ENCODE measurements at places on chromosomes 11 and 22.

DNA sequence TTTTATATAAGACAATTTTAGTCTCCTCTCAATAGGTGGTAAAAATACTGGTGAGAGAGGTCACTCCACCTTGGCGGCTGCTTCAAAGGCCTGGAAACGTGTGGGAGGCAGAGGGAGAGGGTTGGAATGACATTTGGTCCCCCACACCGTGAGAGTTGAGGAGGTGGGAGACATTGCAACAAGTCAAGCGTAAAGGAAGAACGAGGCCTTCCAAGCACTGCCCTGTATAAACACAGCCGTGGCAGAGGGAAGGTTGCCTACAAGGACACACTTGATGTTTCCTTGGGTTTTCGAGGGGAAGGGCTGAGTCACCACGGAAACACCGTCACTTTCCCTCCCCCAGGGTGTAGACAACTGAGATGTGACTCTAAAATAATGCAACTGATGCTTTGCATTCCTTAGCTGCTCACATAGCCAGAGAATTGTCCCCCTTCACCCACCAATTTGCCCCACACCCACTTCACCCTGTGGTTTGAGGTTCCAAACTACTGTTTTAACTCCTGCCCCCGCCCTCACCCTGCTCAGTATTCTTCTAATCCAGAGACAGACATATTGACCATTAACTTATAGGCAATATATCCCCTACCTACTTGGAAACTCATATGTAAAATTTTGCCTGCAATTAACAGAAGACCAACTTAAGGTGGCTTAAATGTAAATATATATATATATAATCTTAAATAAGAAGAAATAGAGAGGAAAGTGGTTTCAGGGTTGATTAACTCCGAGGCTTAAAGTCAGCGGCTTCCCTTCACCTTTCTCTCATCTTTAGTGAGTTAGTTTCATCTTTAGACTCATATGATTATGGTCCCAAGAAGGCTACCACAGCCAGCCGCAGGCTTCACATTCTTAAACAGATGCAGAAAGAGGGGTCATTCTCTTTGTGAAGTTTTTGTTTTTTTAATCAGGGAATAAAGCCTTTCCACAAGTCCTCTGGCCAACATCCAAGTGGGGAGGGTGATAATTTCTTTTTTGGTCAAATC, 54.1 kb upstream of the BDNF start:
- DNase-seq: no peak

GRCh38 chr11:96037405-96037949, 113.6 kb upstream of the MTMR2 start:
- no peak for DNase-seq

DNA sequence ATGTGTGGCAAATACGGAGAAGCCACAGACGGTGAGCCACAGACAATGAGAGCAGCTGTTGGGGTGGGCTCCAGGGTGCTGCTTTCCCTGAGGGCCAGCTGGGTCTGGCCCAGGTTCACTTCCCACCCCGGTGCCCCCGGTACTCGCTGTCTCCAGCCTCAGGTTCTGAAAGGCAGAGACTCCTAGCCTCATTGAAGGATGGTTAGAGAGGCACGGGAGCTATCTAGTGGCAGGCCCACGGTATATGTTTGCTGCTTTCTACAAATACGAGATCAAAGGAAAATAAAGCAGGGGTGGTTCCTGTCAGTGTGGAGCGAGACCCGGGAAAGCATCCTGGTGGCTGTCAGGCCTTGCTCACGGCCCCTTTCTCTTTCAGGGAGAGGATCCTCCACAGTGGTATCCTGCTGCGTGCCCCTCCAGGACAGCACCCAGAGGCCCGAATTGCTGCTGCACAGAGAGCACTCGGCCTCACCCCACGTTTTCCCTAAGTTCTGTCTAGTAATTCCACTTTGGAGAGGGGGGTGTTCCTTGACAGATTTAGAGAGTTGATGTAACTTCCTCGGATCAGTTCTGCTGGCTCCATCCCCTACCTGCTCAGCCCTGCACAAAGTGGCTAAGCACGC, 3.0 kb downstream of the TMEM80 start:
- no peak for DNase-seq

DNA sequence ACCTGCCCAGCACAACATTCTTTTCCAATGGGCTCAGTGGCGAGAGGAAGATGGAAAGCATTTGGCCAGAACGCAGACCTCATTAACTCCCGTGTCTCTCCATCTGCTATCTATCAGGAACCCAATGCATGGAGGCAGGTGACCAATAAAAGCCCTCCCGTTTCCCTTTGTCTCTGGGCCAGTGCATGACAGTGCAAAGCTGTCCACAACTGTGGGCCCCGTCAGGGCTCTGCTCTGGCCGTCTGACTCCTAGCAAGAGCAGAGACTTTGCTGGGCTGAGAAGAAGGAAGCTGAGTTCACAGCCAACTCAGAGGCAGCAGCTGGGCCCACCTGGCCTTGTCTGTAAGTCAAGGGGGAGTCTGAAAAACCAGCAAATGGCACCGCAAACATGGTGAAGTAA, 177.8 kb downstream of the TENM4 start:
- DNase-seq: no peak

DNA sequence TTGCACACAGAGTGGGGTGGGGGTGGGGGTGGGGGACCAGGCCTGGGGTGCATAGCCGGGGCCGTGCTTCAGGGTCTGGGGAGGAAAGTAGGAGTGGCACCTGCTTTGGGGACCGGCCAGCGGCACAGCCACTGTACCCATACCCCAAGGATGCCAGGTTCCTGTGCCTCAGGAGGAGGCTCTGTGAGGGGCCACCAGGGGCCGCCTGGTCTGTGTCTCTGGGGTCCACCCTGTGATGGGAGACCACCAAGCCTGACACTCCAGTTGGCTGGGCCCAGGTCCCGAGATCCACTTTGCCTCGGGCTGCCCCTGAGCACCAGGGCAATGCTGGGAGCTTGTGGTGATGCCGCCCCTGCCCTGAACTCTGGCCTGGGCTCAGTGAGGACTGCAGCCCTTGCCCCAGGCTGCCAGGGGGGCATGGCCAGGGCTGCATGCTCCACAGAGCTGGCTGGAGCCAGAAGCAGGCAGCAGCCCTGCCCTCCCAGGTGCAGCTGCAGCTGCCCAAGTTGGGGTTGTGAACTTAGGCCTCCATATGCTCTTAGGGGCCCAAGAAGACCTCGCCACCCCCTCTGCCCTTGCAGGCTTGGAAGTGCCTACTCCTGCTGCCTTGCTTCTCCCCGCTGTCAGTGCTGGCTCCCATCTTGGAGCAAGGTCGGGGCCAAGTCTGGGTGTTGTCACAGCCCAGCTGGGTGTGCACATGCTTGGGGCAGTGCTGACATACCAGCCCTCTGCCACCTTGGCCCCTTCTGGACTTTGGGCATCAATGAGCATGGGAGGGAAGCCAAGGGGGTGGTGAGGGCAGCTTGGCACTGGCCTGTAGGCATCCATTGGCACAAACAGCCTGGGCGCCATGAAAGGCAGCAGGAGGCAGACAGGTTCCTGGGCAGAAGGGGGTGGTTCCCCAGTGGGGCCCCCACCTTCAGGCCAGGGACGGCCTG, 123.3 kb upstream of the THY1 start:
- no peak for DNase-seq

DNA sequence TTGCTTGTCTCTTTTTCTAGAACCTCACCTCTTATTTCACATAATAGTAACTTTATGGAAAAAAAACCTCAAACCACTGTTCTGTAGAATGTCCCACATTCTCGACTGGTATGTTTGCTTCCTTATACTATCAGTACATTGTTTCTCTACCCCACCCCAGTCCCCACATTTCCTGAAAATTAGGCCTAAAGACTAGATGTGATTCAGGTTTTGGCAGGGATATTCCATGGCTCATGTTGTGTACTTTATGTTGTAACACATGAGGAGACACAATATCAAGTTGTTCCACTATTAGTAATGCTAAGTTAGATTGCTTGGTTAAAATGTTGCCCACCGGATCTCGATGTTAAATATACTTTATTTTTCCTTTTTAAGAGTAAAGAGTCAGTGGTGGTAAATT, 34.7 kb downstream of the DDIAS start:
- no peak for DNase-seq

GRCh38 chr11:2664791-2665525, 34.8 kb downstream of the KCNQ1OT1 start:
- DNase-seq: no peak

DNA sequence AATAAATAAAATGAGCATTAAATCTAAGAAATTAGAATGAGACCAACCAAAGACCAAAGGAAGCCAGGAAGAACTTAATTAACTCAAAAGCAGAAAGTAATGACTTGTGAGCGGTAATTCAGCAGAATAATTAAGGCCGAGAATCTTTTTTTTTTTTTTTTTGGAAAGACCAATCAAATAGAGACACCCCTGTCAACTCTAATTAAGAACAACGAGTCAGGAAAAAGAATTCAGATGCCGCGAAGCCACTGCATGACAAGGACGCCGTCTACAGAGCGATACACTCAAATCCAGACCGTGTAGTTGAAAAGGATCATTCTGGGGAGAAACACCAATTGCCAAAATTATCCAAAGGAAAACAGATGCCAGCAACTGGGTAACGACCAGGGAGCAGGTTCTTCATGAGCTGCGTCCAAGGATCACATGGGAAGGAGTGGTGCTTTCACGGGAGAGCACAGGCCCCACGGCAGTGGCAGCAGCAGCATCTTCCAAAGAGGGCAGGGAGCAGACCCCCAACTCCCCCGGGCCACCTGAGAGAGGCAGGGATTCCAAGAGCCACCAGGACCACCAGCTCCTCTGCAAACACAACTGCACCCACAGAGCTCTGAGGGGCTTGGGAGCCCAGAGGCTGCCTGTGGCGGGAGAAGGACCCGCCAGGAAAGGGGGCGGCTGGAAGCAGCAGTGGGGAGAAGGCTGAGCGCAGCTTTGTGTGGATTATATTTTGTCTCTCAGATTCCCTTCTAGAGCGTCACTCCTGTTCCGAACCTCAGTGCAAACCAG, 469.8 kb downstream of the BRD1 start:
- DNase-seq: no peak

DNA sequence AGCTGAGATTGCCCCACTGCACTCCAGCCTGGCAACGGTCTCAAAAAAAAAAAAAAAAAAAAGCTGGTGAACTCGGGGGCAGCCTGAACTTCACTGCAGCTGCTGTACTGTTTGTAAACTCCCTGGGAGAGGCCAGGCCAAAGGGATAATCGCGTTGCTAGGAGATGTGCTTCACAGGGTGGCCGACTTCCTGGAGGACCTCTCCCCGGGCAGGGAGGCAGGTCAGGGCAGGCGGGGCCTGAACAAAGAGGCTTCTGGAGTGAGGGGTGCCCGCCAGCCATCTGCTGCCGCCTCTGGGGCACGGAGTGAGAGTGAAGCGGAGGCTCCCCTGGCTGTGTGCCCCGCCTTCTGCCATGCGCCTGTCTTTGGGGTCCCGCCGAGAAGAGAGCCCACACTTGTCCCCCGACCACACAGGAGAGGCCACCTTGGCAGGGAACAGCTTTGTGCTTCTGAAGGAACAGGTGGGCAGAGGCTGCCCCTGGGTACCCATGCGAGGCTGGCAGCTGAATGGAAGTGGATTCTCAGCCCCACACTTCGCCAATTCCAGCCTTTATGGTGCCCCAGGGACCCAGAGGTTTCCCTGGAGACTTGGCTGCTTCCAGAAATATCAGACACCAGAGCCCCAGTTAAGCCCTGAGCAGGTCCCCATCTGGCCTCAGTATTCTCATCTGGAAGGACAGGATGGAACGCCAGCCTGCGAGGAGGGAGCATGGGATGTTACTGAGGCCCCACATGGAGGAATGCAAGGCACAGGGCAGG, 29.6 kb downstream of the TMEM184B start:
- DNase-seq: no peak

DNA sequence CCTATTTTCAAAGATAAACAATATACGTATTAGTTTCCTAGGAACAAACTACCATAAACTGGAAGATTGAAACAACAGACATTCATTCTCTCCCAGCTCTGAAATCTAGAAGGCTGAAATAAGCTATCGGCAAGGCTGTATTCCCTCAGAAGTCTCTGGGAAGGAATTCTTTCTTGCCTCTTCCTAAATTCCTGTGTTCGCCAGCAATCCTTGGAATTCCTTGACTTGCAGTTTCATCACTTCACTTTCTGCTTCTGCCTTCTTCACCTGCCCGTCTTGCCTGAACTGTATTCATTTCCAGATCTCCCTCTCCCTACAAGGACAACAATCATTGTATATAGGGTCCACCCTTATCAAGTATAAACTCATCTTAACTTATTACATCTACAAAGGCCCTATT, 17.7 kb upstream of the PRDM10 start:
- no peak for DNase-seq

- no peak for DNase-seq
These were observed 32.1 kb downstream of the MTMR3 start for GRCh38 chr22:29914991-29915533.

- no peak for DNase-seq
These were observed 5.2 kb upstream of the GATD1 start for GRCh38 chr11:782264-783174.

DNA sequence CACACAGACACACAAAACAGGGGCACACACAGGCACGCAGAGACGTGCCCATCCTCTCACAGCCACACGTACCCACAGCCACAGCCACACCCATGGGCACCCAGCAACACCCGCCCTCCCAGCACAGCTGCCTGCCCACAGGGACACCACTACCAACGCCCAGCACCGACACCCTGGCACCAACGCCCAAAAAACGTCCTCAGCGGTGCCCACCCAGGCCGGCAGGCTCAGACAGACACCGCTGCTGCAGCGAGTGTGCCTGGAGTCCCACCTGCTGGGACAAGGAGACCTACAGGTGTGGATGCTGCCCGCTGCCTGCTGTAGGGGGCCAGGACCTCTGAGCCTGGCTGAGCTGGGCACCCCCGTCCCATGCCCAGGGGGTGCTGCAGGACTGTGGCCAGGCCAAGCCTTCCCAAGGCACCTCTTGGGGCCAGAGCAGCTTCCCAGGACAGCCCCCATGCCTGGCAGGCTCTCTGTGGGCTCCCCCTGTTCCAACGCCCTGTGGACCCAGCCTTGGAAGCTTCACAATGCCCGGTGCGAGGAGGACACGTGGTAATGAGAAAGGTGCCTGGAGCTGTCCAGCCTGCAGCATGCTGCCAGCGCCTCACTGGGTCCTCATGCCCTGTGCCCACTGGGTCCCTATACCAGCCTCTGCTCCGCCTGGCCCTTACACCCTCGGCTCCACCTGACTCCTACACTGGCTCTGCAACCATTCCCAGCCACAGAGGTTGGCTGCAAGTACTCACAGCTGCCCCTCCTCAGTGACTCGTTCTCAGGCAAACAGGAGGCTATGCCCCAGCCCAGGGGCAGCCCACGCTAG, 45.8 kb upstream of the TH start:
- DNase-seq: no peak

DNA sequence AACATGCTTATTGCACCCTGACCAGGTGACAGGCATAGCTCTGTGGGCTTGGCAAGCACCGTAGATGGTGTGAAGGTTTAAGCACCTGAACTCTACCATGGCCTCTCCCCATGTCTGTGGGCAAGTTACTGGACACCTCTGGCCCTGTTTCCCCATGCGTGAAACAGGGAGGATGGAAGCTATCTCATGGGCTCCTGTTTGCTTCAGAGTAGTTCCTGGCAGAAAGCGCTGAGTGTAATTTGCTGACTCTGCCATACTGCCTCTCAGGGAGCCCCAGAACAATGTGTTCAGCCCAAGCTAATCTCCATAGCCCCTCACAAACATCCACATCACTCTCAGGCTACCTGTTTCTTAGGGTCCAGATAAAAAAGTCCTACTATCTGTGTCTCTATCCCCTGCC, 2.4 kb downstream of the CBX6 start:
- DNase-seq: no peak

All from activated CD8-positive, alpha-beta memory T cell treated with anti-CD3 and anti-CD28 coated beads for 4 hours (primary cell).